ENCODE measurements at places on chromosomes 5 and 9.
A peak's percentile ranks its signal among the peaks of the same experiment; 100 is the strongest.

GRCh38 chr9:5971740-5972139 is 43.7 kb downstream of the RANBP6 start:
- DNase-seq = no peak

DNA sequence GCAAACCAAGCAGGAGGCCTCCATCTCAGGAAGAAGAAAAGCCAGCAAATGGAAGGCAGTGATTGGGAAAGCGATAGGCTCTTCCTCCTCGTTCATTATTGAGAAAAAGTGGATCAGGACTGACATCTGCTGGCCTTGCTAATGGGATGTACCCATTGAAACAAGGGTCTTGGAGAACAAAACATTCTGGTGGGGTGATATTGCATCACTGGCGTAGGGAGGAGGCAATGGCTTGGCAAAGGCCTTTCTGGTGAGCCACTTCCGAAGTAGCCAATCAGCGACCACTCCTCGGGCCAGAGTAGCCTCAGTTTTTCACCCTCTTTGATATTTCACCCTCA is 86.7 kb upstream of the NFIB start:
- DNase-seq = no peak

- no peak for DNase-seq
Observed at GRCh38 chr9:26768145-26768544, 124.5 kb downstream of the CAAP1 start.

DNA sequence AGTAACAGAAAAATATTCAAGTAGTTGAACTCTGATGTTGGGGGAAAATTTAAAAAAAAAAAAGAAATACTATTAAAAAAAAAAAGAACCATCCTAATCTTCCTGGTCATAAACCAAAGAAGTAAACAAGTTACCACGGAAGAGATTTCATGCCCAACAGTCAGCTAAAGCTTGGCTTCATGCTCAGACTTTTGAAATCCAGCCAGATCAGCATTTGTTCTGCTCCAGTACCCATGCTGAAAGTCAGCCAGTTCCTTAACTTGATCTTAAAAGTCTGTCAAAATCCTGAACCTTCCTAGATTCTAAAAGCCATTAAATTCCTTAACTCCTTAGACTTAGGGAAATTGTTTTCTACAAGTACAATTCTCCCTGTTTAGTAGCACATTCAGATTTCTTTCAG is 908.7 kb upstream of the CDH9 start:
- DNase-seq = no peak

DNA sequence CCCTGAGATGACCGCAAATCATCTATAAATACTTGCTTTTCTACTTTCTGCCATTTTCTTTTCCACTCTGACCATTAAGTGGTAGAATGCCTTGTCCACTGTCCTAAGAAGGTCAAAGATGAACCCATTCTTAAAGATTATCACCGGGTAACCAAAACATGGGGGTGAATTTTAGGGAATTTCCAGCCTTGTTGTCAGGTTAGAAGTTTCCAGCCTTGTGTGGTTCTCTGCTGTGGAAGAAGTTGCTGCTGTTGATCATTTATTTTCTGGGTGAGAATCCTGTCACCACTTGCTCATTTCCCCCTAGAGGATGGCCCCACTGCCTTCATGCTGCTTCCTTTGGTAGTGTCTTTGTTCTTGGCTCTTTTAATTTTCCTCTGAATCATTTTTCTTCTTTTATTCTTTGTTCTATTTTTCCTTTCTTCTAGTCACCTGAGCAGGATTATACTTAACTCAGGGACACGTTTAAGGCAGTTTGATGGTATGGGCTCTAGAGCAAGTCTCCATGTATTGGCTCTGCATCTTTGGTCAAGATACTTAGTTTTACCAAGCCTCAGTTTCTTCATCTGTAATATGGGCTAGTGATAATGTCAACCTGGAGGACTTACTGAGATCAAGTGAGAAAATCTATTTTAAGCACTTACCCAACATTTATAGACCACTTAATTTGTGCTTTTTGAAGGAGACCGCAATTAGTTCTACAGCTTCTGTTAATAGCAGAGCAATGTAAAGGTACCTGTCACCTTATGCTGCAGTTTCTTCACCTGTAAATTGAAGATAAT is 266.2 kb downstream of the ARHGAP26 start:
- DNase-seq = no peak

GRCh38 chr5:83394190-83394589 is 77.4 kb upstream of the VCAN start:
- DNase-seq = no peak

- no peak for DNase-seq
Observed at GRCh38 chr9:35718721-35719511, 13.1 kb downstream of the TLN1 start.

DNA sequence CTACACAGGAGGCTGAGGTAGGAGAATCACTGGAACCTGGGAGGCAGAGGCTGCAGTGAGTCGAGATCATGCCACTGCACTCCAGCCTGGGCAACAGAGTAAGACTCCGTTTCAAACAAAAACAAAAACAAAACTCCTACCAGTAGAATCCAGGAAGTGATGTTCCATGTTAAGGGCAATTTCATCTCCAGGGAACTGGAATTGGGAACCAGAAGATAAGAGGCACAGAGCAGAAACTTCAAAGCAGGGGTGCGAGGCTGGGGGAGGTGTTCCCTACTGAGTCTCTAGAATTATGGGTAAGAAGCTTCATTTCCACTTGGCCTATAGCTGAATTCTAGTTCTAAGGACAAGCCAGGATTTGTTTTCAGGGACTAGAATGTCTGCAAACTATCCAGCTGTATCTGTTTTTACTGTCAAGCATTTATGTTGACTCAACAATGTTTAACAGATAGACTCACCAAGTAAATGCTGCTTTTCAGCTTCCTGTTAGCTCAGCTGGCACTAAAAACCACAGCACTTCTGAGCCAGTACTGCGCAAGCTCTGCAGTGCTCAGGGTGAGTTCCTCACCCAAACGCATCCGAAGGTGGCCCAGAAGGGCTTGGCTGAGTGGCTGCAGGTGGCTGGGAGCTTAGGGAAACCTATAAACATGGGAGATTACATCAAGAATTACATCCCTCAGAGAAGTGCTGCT is 320.1 kb downstream of the MTRR start:
- no peak for DNase-seq

GRCh38 chr5:137366526-137366925 is 132.6 kb downstream of the SPOCK1 start:
- DNase-seq = no peak

- no peak for DNase-seq
Observed at GRCh38 chr5:1541702-1542400, 18.1 kb upstream of the LPCAT1 start.

GRCh38 chr9:8725635-8726034 is 926.1 kb upstream of the DMAC1 start:
- no peak for DNase-seq

GRCh38 chr9:121886759-121887485 is 206.2 kb downstream of the TTLL11 start:
- DNase-seq = no peak

GRCh38 chr5:37086466-37087173 is 162.6 kb downstream of the CPLANE1 start:
- DNase-seq = no peak

DNA sequence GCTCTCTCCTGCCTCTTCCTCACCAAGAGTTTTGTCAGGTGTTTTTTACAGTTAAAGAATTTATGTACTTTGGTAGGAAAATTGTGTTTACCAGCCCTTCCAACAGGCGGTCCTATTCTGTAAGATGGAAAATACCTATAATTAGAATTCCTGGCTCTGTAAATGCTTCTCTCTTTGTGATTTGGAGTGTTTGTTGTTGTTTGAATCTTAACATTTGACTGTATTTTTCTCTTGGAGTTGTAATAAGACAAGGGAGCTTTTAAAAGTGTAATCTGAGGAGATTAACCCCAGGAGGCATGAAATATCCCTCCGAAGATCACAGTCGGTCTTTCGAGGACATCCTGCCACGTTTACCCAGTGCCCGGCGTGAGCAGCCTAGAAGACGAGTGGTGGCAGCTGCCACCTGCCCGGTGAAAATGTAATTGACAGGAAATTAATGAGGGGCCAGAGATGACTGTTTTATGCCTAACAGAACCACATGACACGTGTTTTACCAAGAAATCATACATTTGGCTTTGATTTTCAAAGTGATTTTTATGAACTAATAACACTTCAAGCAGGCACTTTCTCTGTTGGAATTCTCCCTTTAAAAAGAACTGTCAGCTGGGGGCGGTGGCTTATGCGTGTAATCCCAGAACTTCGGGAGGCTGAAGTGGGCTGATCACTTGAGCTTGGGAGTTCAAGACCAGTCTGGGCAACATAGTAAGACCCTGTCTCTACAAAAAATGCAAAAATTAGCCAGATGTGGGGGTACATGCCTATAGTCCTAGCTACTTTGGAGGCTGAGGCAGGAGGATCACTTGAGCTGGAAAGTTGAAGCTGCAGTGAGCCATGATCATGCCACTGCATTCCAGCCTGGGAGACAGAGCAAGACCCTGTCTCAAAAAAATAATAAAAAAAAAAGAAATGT is 20.0 kb downstream of the ANKRD33B start:
- no peak for DNase-seq

- no peak for DNase-seq
Observed at GRCh38 chr5:169009123-169009522, 291.8 kb downstream of the SLIT3 start.

- no peak for DNase-seq
Observed at GRCh38 chr5:89755024-89755423, 654.5 kb downstream of the CETN3 start.

- no peak for DNase-seq
Observed at GRCh38 chr9:78406146-78406545, 109.2 kb downstream of the PSAT1 start.

- DNase-seq = peak; percentile 32
Observed at GRCh38 chr9:36148311-36149051, 11.9 kb downstream of the GLIPR2 start.
